NCI-H2171 (cell line): ENCODE measurements at places on chromosomes 13 and 19.

DNA sequence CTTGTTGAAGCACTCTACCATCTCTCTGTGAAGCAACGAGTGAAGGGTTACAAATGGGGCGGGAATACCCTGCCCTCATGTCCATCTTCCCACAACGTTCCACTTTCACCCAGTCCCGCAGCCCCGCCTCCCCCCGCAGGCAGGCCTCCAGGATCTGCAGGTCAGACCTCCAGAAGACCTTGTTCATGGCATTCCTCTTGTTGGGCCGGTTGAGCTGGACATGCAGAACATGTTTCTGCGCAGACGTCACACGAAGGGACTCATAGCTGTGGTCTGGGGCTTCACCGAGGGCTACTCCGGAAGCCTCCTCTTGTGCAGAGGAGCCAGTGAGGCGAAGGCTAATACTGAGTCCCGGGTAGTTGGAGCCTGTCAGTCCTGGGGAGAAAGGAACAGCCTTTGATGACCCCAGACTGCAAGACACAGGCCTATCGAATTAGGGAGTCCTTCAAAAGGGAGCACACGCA is 420 bp downstream of the ECH1 start:
- DNase-seq: no peak

DNA sequence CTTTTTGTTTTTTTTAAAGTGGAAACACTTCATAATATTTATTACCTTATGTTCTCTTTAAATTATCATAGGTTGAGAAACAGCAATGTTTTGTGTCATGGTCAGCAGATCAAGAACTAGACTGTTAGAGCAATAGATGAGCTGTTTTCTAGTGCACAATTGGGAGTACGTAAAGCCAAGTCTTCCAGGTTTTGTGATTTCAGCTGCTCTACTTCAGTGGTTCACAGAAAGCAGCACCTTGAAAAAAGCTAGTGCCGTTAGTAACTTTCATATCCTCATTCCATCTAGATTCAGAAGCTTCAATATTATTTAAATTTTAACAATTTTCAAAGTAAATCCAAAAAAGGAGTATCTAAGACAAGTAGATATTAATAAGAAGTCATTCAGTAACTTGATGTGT is 1.9 kb downstream of the GPR18 start:
- no peak for DNase-seq

GRCh38 chr13:40152922-40153321 is 497.5 kb downstream of the COG6 start:
- no peak for DNase-seq

DNA sequence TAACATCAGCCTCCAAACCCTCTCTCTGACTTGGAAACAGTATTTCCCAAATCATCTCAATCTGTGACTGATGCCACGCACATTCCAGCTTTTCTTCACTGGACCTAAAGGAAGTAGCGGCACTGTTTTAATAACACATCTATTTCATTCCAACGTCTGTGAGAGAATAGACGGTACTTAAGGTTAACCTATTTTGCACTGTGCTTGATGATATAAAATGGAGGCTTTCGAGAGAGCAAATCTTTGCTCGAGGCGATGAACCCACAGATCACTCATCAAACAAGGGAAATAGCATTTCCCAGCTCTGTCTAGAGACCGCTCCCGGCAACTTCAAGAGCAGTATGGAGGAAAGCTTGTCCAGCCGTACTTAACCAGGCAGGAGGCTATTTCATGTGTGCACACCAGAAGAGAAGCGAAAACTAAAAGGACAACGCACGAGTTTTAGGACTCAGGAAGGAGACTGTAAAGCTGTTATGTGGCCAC is 2.9 kb downstream of the UBL3 start:
- no peak for DNase-seq

DNA sequence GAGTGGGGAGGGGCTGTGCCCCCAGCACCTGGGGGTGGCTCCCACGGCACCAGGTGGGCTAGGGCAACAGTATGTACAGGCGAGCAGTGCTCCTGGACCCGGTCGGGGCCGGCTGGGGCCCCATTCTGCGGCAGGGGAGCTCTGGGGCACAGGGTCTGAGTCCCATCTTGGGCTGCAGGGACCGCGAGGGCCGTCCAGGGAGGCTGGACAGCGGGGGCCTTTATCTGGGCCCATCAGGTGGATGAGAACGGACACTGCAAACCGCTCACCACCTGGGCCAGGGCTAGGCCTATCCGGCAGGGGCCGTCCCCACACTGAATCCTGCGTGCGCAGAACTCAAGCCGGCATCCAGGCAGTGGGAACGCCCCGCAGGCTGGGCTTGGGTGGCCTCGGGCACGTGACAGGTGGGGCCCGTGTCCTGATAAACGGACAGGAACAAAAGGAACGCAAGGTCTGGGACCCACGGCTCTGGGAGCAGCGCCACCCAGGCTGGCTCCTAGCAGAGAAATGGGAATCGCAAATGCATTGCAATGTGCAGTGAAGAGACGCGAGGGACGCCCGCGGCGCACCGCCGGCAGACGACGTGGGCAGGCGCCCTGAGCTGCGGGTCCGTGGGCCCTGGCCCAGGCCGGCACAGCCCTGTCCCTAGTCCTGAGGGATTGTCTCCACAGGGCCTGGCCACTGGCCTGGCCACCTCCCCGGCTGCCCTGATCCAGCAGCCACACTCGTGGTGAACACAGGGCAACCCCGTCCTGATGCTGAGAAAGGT is 29.7 kb downstream of the BTBD2 start:
- DNase-seq: no peak

- no peak for DNase-seq
These were observed 5.6 kb downstream of the ZAR1L start for GRCh38 chr13:32309312-32310133.

DNA sequence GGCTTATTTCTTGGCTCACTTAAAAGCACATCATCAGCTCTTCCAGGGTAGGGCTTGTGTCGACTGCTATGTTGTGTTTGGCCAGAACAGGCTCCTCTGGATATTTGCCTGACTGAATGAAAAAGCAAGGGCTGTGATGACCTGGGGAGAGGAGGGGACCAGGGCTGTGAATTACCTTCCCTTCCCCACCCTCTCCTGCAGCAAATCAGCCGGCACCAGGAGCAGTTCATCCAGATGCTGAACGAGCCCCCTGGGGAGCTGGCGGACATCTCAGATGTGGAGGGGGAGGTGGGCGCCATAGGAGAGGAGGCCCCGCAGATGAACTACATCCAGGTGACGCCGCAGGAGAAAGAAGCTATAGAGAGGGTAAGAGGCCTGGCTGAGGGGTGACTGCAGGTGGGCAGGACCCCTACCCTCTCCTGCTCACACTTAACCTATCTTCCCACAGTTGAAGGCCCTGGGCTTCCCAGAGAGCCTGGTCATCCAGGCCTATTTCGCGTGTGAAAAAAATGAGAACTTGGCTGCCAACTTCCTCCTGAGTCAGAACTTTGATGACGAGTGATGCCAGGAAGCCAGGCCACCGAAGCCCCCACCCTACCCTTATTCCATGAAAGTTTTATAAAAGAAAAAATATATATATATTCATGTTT is 4.4 kb downstream of the GADD45GIP1 start:
- DNase-seq: peak; percentile 83

GRCh38 chr13:59345311-59345710 is 818.4 kb downstream of the DIAPH3 start:
- DNase-seq: no peak
